Stimulated activated CD8-positive, alpha-beta memory T cell treated with anti-CD3 and anti-CD28 coated beads, Interleukin-4, amount 100 ng/mL, for 1 hour (primary cell): ENCODE measurements at places on chromosomes 5 and 9.

DNA sequence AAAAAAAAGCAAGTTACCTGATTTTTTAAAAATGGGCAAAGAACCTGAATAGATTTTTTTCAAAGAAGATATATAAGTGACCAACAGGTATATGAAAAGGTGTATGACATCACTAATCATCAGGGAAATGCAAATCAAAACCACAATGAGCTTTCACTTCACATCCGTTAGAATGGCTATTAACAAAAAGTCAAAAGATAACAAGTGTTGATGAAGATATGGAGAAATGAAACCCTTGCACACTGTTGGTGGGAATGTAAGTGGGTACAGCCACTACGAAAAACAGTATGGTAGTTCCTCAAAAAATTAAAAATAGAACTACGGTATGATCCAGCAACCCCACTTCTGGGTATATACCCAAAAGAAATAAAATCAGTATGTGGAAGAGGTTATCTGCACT lies 134.8 kb downstream of the UGCG start:
- no peak for DNase-seq

DNA sequence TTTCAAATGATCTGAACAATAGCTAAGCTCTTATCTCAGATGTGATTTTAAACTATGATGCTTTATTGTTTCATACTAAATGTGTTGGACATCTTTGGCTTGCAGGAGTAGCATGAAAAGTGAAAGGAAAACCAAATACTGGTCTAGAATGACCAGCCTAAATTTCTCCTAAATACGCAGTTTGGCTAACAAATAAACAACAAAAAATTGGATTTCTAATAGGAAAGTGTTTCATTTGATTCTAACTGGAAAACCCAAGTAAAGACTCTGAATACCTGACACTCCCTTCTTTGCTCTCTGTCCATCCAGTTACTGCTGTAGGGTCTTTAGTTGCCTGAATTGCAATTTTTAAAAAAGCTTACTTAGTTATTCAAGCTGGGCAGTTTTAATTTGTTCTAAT lies 111.7 kb upstream of the ACOT12 start:
- no peak for DNase-seq

GRCh38 chr5:173697931-173698579 lies 81.6 kb upstream of the BOD1 start:
- DNase-seq, result no peak

- DNase-seq, result no peak
These were observed 187.5 kb downstream of the MED10 start for GRCh38 chr5:6190838-6191237.

GRCh38 chr5:101458587-101458986 lies 555.5 kb upstream of the ST8SIA4 start:
- DNase-seq, result no peak

DNA sequence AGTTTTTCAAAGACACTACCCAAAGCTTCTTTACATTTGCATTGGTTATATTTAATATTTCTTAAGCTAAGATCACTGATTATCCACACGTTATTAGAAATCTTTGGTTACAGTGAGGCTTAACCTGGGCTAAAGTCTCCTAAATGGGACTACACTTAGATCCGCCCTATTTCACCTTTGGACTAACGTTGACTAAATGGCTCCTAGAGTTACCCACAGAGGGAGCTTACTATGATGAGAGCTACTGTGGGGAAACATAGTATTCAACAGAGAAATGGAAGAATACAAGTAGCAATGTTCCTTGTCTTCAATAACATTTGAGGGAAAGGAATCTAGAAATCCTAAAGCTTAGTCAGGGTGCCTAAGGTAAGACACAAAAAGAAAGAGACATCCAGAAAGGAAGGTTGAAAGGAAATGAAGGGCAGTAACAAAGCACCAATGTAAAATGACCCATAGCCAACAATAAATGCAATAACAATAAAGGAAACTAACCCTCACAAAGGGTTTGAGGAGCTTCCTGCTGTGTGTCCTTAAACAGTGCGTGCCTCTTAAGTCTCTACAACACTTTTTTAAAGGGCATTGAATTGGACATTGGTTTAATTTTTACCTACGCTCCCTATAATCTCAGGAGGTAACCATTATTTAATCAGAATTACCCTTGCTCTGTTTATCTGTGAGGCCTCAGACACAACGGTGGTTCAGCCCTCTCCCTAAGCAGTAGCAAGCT lies 217.1 kb downstream of the PJA2 start:
- no peak for DNase-seq

GRCh38 chr5:89560696-89561095 lies 677.7 kb upstream of the MEF2C start:
- no peak for DNase-seq

DNA sequence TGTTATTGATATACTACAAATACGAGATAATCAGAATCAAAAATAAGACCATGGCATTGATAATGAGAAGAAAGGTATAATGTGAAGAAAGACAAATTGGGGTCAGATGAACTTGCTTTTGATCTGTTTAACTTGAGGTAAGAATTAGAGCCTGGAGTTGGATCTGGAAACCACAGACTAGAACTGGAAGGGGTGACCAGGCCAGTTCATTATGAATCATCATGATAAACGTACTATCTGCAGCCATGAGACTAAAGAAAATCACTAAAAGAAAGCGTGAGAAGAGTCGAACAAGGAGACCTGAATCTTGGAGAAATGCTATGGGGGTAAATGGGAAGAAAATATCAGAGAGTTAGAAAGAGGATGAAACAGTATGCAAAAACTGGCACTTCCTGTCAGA lies 967.5 kb downstream of the NR2F1-AS1 start:
- DNase-seq, result no peak

GRCh38 chr9:119453980-119454379 lies 84.7 kb upstream of the BRINP1 start:
- DNase-seq, result no peak

DNA sequence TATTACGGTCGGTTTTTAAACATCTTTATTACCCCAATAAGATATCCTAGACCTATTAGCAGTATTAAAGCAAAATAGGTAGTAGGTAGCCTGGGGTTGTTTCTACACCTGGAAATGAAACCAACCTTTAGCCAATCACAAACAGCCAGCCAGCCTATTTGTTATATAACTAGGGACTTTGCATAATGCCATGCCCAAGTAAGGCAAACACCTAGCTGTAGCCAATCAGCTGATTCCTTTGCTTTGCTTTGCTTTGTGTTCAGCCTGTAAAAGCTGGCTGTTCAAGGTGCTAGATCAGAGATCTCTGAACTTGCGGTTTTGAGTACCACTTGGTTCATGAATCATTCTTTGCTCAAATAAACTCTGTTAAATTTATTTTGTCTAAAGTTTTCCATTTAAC lies 46.5 kb upstream of the SETD9 start:
- no peak for DNase-seq

DNA sequence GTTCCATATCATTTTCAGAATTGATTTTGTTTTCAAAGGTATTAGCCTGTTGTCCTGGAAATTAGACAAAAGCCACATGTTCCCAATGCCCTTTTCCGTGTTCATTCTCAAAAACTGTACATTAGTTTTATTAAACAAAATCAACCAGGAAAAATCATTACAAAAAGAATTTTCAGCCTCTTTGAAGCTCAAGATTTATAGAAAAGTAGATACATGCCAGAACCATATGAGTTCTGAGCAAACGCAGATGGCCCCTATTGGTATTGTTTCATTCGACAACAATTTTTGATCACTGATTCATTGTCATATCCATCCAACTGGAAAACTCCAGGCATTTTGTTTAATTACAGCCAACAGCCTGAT lies 148.5 kb upstream of the GRAMD2B start:
- no peak for DNase-seq

DNA sequence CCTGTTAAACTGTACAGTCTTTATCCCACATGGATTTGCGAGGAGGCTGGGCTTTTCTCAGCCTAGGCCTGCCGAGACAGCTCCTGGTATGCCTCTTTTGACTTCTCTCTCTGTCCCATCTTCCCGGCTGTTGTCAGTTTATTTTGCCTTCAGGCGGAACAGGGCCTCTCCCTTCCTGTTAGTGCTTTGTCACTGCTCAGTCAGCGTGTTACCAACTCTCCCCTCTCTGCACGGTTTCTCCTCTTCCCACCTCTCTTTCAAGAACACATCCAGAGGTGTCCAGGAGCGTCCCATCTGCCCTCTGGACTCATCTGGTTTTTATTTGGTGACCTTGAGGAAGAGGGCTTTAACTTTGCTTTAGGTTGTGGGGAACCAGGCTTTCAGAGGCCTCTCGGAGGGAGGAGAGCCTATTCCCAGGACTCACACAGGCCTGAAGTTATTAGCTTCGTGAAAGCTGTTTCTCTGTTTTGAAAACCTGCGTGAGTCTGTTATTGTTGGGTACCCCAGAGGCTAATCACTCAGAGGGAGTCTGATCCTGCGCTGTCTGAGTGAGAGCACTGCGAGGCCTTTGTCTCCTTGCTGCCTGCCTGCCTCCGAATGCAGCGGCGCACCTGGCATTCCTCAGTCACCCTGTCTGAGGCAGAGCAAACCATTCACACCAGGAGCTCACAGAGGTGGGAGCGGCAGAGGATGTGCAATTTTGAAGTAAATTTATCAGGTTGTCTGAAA lies 234.4 kb upstream of the MPDZ start:
- no peak for DNase-seq

GRCh38 chr9:33170464-33171415 lies 3.6 kb upstream of the B4GALT1 start:
- DNase-seq, result no peak

GRCh38 chr5:91224456-91224855 lies 158.7 kb downstream of the ARRDC3 start:
- DNase-seq, result no peak

- no peak for DNase-seq
These were observed 665.4 kb downstream of the MAT2B start for GRCh38 chr5:164170814-164171213.

GRCh38 chr9:113313261-113313660 lies 10.1 kb upstream of the RNF183 start:
- no peak for DNase-seq

DNA sequence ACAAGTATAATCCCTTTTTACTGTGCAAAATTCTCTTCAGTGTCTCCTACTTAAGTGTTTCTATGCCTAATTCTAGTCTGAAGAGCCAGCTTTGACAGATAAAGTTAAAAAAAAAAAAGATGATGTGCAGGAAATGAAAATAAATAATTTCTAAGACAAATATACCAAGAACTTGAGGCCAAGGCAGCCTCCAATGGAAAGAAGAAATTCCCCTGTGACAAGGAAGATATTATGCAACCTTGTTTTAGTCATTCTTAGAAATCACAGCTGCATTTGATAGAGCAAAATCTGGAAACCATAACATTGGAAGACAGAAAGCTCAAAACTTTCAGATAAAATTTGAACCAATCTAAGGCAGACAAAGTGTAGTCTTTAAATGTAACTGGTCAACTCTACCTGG lies 375.9 kb upstream of the TLE4 start:
- DNase-seq, result no peak

GRCh38 chr5:169746147-169746694 lies 109.1 kb downstream of the DOCK2 start:
- no peak for DNase-seq

- no peak for DNase-seq
These were observed 898 bp downstream of the CAMSAP1 start for GRCh38 chr9:135906291-135907005.

- no peak for DNase-seq
These were observed 3.8 kb downstream of the YIPF5 start for GRCh38 chr5:144166696-144167095.

- no peak for DNase-seq
These were observed 57.7 kb downstream of the COL5A1 start for GRCh38 chr9:134699343-134699740.

DNA sequence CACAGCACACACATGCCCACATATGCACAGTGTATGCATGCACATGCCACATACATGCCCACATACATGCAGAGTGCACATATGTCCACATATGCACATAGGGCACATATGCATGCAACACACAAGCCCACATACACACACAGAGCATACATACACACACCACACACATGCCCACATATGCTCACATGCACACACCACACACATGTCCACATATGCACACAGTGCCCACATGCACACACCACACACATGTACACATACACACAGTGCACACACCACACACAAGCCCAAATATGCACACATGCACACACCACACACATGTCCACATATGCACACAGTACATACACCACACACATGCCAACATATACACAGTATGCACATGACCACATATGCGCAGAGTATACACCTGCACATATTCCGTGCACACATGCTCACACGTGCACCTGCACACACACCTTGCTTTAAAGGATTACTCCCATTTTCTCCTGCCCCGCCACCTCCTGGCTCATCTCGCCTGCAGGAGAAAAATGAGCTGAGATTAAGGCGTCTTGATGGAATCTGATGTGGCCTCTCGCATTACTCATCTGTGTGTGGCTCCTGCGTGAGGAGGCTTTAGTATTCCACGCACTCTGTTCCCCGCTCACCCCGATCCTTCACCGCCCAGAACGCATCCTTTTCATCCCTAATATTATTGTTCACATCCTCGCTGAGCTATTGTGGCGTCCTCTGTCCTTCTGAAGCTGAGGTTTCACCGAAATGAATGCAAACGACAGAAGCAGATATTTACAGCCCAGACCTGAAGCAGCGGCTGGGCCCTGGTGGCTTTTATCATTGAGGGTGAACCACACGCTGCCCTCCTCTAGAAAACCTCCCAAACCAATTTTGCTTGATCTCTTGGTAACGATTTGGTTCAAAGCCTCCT lies 182.7 kb downstream of the OLFM1 start:
- DNase-seq, result no peak

DNA sequence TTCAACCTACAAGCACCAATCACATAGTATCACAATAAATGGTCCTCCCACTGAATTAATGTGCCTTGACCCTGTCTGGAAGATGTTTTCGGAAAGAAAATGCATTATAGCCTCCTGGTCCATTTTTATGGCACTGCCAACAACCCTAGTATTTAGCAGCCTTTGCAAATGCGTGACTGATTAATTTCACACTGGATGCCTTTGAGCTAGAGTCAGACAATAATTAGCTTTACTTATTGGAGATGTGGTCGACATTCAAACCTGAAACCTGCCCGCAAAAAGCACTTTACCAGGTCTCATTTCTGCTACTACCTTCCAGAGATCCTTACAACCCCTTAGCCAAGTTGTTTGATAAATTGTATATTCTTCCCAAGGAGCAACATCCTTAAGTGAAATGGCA lies 119.3 kb upstream of the DPYSL3 start:
- no peak for DNase-seq

GRCh38 chr9:21432672-21433425 lies 7.4 kb upstream of the IFNA1 start:
- no peak for DNase-seq

GRCh38 chr9:96859461-96860198 lies 5.3 kb upstream of the ZNF782 start:
- DNase-seq, result no peak

DNA sequence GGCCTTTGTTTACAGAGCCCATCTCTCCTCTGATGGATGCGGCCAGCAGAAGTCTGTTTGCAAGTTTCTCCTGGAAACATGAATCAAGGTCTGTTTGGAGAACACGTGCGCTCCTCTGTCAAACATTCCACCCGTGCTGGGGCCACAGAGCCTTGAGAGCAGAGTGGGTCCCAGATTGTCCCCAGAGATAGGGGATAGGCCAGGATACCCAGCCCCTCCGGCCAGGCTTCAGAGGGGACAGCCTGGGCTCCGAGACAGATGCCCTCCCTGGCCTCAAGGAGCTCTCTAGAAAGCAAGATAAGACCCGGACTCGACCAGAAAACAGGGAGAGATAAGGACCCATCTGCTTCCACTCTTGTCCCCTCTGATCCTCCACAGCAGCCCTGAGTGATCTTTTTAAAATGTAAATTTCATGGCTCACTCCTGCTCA lies 40.4 kb upstream of the HAND1 start:
- DNase-seq, result no peak

GRCh38 chr9:14661421-14662059 lies 31.7 kb downstream of the ZDHHC21 start:
- no peak for DNase-seq
